ENCODE measurements at places on chromosomes 1 and 21. TPM values are rescaled to one million over a fixed set of nuclear protein-coding genes. Genes with fewer than 3 reads are reported as not detected.

Gene CCDC24
- 4.3 TPM for total RNA-seq

Gene MRAP
- total RNA-seq, result not detected

Gene CATSPERE
- total RNA-seq, result 0.14 TPM

GRCh38 chr1:157312082-157312812, 174.1 kb upstream of the ETV3 start:
- peaks cover 10% of the 10 kb centered on the region for H3K27me3 ChIP-seq
- H3K4me1 ChIP-seq, result no peaks in the 10 kb centered on the region
- no peaks in the 10 kb centered on the region for H3K36me3 ChIP-seq
- no peak overlapping the region for H3K4me3 ChIP-seq
- DNase-seq, result no peak
- H3K27ac ChIP-seq, result no peak overlapping the region

GRCh38 chr1:181604482-181605249, 121.3 kb downstream of the CACNA1E start:
- H3K27me3 ChIP-seq, result peaks cover 11% of the 10 kb centered on the region
- H3K4me1 ChIP-seq, result no peaks in the 10 kb centered on the region
- DNase-seq, result no peak
- H3K4me3 ChIP-seq, result no peak overlapping the region
